ENCODE measurements at places on chromosomes 2 and 18. TPM values are rescaled to one million over a fixed set of nuclear protein-coding genes. Genes with fewer than 3 reads are reported as not detected.

Gene CCDC74A
- total RNA-seq: 8.9 TPM

Gene RFTN2
- 3.5 TPM for total RNA-seq

Gene GYPC
- 39.3 TPM for total RNA-seq

Gene HOXD8
- 0.46 TPM for total RNA-seq

Gene STPG4
- 0.20 TPM for total RNA-seq

Gene CHRND
- not detected for total RNA-seq

Gene RAB27B
- 10.6 TPM for total RNA-seq

Gene DCC
- not detected for total RNA-seq
